Renal cortical epithelial cell (primary cell): ENCODE measurements at places on chromosomes 3 and 15.
A peak's percentile ranks its signal among the peaks of the same experiment; 100 is the strongest.

GRCh38 chr3:185308126-185308754 is 54.4 kb upstream of the EHHADH start:
- DNase-seq = peak; percentile 75

- DNase-seq = peak; percentile 50
These were observed 39.9 kb upstream of the ARL14 start for GRCh38 chr3:160637086-160637485.

DNA sequence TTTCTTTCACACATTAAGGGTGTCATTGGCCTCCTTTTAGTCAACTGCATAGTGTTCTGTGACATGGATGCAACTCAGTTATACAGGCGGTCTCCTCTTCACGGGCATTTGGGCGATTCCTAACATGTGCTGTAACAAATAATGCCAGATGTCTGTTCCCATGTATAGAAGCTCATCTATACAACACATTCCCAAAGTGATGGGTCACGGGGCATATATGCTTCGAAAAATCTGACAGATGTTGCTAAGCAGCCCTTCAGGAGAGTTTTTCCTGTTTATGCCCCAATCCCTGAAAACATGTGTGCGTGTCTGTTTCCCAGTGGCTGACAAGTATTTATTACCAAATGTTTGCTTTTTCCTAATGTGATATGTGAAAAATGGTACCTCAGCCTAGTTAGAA is 25.8 kb downstream of the LRRK1 start:
- DNase-seq = no peak

DNA sequence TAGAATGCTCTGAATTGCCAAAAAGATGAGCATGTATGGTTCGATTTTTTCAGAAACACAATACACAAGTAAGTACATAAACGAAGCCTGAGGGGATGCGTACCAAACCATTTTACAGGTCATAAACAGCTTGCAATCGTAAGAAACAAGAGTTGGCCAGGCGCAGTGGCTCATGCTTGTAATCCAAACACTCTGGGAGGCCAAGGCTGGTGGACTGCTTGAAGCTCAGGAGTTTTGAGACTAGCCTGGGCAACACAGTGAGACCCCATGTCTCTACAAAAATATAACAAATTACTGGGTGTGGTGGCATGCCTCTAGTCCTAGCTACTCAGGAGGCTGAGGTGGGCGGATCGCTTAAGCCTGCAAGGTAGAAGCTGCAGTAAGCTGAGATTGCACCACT is 13.4 kb downstream of the TRA2B start:
- no peak for DNase-seq

GRCh38 chr3:25856902-25857518 is 67.1 kb downstream of the OXSM start:
- peak; percentile 58 for DNase-seq

DNA sequence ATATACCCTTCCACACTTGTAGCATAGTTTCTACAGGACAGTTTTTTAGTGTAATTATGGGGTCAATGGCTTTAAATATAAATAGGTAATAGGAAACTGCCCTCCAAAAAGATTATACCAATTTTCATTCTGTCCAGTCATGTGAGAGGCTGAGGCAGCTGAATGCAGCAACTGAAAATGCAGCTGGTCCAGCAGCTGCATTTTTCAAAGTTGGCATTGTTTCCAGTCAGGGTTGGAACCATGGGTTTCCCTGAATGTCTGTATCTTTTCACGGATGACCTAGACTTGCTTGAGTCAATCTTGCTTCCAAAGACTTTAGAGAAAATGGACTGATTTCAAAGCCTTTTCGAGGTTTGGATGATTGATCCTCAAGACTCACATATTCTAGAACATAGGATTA is 9.9 kb upstream of the KNL1 start:
- DNase-seq = no peak

GRCh38 chr3:73350996-73351395 is 273.7 kb downstream of the PDZRN3 start:
- no peak for DNase-seq

GRCh38 chr3:159258934-159259333 is 457.1 kb downstream of the MFSD1 start:
- DNase-seq = no peak
